ENCODE measurements at places on chromosomes 1 and 21.

GRCh38 chr1:234918181-234918841 is 210.3 kb downstream of the TOMM20 start:
- no peak for DNase-seq

DNA sequence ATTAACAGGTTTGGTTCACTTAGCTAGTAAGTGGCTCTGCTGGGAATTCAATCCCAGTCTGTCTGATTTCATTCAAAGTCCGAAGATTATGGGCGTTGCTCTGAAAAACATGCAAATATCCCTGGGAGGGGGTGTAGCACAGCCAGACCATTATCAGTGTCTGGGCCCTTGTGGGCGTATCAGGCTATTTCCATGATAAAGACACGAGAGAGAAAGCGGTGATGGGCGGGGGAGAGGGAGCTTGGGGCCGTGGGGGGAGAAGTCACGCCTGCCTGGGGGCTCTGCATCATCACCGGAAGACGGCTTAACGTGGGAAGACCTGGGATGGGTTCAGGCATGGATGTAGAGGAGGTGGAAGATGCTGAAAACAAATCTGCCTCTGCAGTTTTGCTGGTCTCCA is 25.8 kb downstream of the IL6R start:
- DNase-seq: no peak

DNA sequence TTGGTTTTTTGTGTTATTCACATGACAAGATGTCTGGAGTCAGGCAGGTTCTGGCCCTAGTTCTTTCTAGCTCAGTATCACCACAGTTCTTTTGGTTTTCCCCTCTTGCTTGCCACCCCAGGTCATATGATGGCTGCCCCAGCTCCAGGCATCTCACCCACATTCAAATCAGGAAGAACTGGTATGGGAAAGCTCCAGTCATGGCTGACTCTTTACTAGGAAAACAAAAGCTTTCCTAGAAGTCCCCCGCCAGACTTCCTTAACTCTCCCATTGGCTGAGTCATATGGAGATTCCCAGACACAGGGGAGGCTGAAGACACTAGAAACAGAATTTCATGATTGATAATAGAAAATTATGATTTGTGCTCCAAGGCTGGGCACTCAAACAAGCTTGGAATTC is 22.1 kb upstream of the EYA3 start:
- DNase-seq: no peak

DNA sequence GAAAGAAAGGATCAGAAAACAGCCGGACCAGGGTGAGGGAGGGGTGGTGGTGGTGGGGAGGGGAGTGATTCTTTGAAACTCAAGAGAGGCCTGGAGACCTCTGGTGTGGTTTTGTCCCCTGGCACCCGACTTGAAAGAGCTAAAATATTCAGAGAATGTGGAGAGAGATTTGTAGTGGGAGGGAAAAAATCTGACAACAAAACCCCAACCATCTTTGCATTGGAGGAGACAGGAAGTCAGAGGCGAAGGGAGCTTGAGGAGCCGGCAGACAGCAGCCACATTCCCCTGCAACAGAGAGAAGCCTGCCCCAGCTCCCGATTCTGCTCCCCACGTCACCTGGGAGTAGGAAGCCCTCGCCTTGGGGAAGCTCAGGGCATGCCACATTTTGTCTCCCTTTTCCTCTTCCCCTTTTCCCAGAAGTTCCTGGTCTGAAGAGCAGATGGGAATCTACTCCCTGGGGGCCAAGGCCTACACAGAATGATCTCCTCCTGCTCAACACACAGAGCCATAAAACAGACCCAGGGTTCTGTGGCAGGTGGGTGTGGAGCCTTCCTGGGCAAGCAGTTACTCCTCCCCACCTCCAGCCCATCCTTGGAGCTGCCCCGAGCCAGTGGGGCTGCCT is 84.9 kb downstream of the ITPKB start:
- no peak for DNase-seq

GRCh38 chr1:42618866-42619265 is 39.4 kb upstream of the PPIH start:
- no peak for DNase-seq

DNA sequence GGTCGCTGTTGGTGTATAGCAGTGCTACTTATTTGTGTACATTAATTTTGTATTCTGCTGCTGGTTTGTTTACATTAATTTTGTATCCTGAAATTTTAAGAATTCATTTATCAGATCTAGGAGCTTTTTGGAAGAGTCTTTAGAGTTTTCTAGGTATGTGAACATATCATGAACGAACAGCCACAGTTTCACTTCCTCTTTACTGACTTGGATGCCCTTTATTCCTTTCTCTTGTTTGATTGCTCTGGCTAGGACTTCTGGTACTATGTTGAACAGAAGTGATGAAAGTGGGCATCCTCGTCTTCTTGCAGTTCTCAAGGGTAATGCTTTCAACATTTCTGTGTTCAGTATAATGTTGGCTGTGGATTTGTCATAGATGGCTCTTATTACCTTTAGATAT is 1757.9 kb downstream of the BRINP3 start:
- no peak for DNase-seq

- DNase-seq: no peak
Measured at GRCh38 chr21:45139473-45139872, 65.1 kb downstream of the ADARB1 start.

GRCh38 chr1:11156963-11157362 is 32.2 kb upstream of the ANGPTL7 start:
- no peak for DNase-seq

All from NCI-H1436 (cell line).